LHCN-M2 (cell line): ENCODE measurements at places on chromosomes 1 and 21. TPM values are rescaled to one million over a fixed set of nuclear protein-coding genes. Genes with fewer than 3 reads are reported as not detected.

DNA sequence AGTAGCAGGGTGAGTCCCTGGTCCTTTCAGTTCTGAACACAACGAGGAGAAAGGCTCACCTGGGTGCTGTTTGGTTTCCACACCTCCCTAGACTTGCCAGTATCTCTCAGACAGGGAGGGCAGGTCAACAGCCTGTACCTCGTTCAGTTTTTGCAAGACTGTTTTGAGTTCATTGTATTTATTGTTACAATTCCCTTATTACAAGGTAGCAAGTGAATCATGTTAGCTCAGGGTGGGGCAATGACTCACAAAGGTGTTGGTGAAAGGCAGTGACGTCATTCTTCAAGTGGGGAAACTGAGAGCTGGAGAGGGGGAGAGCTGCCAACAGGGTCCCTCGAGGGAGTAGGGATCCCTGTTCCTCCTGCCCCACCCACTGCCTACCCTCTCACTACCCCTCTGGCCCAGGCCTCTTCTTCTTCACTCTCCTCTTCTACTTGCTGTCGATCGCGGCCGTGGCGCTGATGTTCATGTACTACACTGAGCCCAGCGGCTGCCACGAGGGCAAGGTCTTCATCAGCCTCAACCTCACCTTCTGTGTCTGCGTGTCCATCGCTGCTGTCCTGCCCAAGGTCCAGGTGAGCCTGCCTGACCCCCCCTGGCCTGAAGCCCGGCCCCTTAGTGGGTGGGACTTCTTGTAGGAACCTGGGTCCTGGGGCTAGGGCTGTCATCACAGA is 13.4 kb downstream of the SERINC2 start:
- no peak for DNase-seq

DNA sequence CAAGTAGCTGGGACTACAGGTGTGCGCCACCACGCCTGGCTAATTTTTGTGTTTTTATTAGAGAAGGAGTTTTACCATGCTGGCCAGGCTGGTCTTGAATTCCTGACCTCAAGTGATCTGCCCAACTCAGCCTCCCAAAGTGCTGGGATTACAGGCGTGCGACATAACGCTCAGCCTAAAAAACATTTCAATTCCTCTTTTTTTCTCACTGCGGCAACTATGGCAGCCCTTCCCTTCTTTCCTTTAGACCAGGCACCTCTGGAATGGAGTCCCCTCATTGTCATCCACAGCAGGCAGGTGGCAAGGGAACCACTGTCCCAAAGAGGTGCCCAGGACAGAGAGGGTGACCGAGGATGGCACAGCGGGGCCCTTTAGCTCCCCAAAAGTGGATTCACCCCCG is 14.1 kb downstream of the CEP104 start:
- DNase-seq, result no peak

DNA sequence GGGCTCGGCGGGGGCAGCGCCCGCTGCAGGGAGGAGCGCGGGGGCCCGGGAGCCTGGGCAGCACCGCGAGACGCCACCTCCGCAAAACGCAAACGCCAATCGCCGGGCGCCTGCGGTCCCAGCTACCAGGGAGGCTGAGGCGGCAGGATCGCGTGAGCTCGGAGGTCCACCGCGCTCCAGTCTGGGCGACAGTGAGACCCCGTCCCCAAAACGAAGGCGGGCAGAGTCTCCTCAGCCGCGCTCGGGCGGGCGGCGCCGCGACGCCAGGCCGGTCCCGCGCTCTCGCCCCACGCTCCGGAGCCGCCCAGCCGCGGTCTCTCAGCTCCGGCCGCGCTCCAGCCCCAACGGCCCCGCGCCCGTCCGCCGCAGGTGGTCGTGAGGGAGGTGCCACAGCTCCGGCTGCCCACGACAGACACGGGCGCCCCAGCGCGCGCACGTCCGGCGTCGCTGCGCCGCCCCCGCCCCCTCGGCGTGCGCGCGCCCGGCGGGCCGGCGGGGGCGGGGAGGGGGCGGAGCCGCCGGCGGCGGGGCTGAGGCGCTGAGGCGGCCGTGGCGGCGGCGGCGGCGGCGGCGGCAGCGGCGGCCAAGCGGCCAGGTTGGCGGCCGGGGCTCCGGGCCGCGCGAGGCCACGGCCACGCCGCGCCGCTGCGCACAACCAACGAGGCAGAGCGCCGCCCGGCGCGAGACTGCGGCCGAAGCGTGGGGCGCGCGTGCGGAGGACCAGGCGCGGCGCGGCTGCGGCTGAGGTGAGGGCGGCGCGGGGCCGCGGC is at the start of gene ADARB1:
Gene ADARB1, plus strand, starts transcription at position 533 of the 770 bp plus-strand sequence. CDS start 97,077 bp downstream, outside the sequence.
- DNase-seq, result peak; percentile 51

GRCh38 chr1:6101826-6102531 is 56.3 kb downstream of the KCNAB2 start:
- DNase-seq, result no peak

- no peak for DNase-seq
These were observed 352.5 kb downstream of the ADGRL2 start for GRCh38 chr1:82153272-82153629.

- DNase-seq, result peak; percentile 60
These were observed 26.6 kb downstream of the DDAH1 start for GRCh38 chr1:85438353-85438752.

GRCh38 chr1:32881871-32882850 is 4.1 kb upstream of the HPCA start:
- DNase-seq, result no peak

DNA sequence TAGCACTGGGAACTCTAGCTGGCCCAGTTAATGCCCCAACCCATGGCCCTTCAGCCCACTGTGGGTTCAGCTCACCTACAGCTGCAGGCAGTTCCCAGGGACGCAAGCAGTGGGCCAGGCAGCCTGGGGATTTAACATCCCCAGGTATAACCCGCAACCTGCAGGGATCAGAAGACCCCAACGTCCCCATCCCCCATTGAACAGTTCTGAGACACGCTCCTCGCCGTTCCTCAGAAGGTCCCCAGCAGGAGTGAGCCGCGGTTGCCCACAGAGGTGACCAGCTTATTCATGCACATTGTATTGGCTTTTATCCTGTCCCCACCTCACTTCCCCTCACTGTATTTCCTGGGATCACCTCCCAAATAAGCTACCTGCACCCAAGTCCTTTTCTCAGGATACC is 5.0 kb upstream of the MATN1 start:
- no peak for DNase-seq

GRCh38 chr21:44686000-44686781 is 4.2 kb upstream of the KRTAP12-1 start:
- DNase-seq, result no peak

- DNase-seq, result peak; percentile 77
These were observed at the start of gene ASCL5 for GRCh38 chr1:201126832-201127754. TSS of gene ASCL5 (minus strand) at chr1:201127184. CDS start at chr1:201115372, 11,812 bp downstream.

DNA sequence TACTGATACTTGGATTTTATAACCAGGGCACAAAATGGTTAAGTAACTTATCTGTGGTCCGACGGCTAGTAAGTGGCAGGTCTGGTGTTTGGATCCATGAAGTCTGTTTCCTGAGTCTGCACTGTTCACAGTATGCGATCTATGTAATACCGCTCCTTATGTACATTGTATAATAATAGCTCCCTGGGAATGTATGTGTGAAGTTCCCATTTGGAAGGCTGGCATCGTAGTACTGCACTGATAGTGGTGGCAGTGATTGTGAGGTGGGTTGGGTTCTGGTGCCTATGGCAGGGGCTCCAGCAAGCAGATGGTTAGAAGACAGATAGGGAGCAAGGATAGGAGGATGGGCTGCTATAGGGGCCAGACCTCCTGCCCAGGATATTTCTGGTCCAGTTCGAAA is 25.3 kb downstream of the ITSN1 start:
- DNase-seq, result no peak

DNA sequence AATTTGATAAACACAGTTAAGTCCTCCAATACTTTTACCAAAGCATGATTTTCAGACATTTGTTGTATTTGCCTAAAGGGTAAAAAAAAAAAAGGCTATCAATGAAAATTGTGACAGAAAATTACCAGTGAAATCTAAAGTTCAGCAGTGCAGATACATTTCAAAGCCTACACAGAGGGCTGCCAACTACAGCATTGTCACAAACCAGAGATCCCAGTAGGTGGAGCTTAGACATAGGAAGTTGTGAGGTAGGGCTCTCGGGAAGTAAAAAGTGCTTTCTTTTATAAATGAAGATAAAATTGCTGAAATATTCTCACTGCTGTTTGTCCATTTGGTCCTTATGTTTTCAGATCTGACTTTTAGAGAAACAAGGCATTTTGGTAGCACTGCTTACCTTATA is 123.0 kb downstream of the DYRK1A start:
- no peak for DNase-seq

DNA sequence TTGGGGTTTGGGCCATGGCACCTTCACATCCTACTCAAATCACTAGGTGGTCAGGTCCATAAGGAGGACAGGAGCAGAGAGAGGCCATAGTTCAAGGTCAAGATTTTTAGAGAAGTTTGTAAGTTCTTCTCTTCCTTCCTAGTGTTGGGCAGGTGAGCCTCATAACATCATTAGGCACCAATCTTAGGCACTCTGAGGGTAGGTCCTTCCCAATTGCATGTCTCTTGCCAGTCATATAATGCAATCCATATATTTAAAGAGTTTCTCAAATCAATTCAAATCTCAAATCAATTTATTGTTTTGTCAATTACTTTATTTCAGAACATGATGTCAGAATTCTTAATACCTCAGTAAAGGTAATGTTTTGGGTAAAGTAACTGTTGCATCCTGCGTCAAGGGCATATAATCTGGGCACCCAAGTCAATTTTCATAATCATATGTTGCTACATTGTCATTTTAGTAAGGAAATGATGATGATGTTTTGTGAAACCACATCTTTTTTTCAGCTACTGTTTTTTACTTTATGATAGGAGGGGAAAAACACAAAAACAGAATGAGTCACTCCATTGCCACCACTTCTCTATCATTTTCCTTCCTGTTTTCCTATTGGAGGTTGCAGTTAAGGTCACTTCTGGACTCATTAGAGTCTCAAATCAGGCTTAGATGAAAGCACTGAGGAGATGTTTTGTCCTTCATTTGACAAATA is 122.7 kb downstream of the UCHL5 start:
- DNase-seq, result peak; percentile 47

DNA sequence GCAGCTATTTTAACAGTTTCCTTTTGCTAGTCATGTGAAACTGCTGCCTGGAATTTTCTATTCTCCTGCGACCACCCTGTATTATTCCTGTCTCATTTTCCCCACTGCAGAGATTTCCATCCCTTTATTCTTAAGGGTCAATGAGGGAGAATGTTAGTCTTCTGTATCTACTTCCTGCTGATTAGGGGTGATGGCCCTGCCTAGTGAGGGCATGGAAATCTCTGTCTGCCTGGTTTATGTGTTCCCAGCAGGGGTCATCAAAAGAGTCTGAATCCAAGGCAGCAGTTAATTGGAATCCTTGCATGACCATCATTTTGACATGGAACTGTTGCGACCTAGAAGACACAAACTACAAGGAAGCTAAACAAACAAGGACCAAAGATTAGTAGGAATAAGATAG is 325.2 kb downstream of the PLPP3 start:
- DNase-seq, result no peak

- peak; percentile 19 for DNase-seq
These were observed 256.5 kb downstream of the USP25 start for GRCh38 chr21:15986277-15986676.

- no peak for DNase-seq
These were observed 3.4 kb downstream of the KCNA3 start for GRCh38 chr1:110671361-110671760.

GRCh38 chr1:8142955-8143629 is 117.0 kb upstream of the ERRFI1 start:
- peak; percentile 50 for DNase-seq

- DNase-seq, result no peak
These were observed 449.5 kb downstream of the PLPP3 start for GRCh38 chr1:56129837-56130236.

- DNase-seq, result peak; percentile 94
These were observed 150.8 kb upstream of the PTGFR start for GRCh38 chr1:78340006-78340405.

DNA sequence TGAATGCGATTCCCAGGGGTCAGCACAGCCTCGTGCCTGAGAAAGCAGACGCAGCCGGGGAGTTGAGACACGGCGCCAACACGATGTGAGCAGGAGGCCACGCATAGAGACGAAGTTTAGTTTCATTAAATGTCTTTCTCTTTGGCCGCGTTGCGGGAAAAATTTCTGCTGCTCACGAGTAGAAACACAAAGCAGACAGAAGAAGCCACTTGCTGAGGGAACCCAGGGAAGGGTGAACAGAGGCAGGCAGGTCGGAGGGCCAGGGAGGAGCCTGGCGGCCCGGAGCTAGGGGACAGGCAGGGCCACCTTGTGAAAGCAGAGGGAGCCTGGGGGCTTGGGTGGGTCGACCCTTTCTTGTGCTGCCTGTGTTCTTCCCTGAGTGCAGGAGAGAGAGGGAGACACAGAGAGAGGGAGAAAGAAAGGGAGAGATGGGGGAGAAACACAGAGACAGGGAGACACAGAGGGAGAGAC is 33.2 kb downstream of the POFUT2 start:
- DNase-seq, result no peak

DNA sequence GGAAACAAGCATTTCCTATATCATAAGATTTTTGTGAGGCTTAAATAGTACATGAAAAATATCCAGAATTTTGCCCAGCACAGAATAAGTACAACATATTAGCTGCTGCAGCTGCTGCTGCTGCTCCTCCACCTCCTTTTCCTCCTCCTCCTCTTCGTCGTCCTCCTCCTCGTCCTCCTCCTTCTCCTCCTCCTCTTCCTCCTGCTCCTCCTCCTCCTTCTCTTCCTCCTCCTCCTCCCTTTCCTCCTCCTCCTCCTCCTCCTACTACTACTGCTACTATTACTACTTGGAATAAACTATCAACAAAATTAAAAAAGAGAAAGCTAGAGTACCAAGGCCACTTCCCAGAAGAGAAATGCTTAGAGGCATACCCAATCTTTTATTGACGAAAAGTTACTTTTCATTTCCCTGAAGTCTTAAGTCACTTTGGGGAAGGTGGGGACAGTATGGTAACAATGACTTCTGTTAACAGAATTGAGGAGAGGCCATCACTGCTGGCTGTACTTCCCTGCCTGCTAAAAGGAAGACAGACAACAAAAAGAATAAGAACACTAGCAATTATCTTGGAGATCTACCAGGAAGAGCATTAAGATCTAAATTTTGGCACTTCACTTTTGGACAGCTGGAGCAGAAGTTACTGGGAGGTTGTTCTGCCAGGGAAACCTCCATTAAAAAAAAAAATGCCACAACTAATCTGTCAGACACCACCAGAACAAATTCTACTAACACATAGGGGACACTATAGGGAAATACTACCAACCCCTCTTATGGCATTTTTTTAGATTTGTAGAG is 7.1 kb downstream of the DENND1B start:
- no peak for DNase-seq

The RGS1 gene
- total RNA-seq, result 0.11 and 0.19 TPM in 2 replicates

The GAS5 gene
- 337 and 409 TPM in 2 replicates for total RNA-seq

The CA6 gene
- not detected in 2 replicates for total RNA-seq

The HRNR gene
- not detected in 2 replicates for total RNA-seq

The ITPKB gene
- total RNA-seq, result 0.19 and 0.40 TPM in 2 replicates

The KRTAP19-1 gene
- total RNA-seq, result not detected in 2 replicates

The C21orf58 gene
- total RNA-seq, result 17.2 and 19.3 TPM in 2 replicates

The PLOD1 gene
- 355 and 458 TPM in 2 replicates for total RNA-seq

The EXOC8 gene
- 13.3 and 15.2 TPM in 2 replicates for total RNA-seq

The ABCA4 gene
- total RNA-seq, result under 0.01 and 0.06 TPM in 2 replicates

The C1orf116 gene
- total RNA-seq, result under 0.01 TPM in 1 of 2 replicates, not detected in the other

The FAAH gene
- total RNA-seq, result not detected in 2 replicates

The ADAMTSL4 gene
- 2.8 and 3.1 TPM in 2 replicates for total RNA-seq

The OR10T2 gene
- total RNA-seq, result not detected in 2 replicates

The HNRNPCL4 gene
- not detected in 2 replicates for total RNA-seq

The LZIC gene
- 32.8 and 36.8 TPM in 2 replicates for total RNA-seq

The ILF2 gene
- total RNA-seq, result 295 and 319 TPM in 2 replicates
